Thoracic aorta (tissue), 2 donors: ENCODE measurements at places on chromosomes 2 and 18. TPM values are rescaled to one million over a fixed set of nuclear protein-coding genes. Genes with fewer than 3 reads are reported as not detected.

The CAPN14 gene
- 0.14 TPM for total RNA-seq

The SLC4A3 gene
- 5.6 TPM for total RNA-seq

The CRYBA2 gene
- total RNA-seq = not detected

The VWC2L gene
- not detected for total RNA-seq

The IL1R2 gene
- 18.3 TPM for total RNA-seq

GRCh38 chr2:121263996-121264715 lies 20.8 kb downstream of the TFCP2L1 start:
- H3K27me3 ChIP-seq = no peaks in the 10 kb centered on the region
- H3K27ac ChIP-seq = no peak overlapping the region
- DNase-seq = no peak
- H3K4me1 ChIP-seq = no peaks in the 10 kb centered on the region
- H3K4me3 ChIP-seq = no peak overlapping the region

- no peaks in the 10 kb centered on the region for H3K36me3 ChIP-seq
- H3K27ac ChIP-seq = no peak overlapping the region
- peaks cover 22% of the 10 kb centered on the region for H3K4me1 ChIP-seq
- no peak overlapping the region for H3K4me3 ChIP-seq
- no peaks in the 10 kb centered on the region for H3K27me3 ChIP-seq
These were observed 43.4 kb downstream of the RNF144A start for GRCh38 chr2:6960659-6961058.

DNA sequence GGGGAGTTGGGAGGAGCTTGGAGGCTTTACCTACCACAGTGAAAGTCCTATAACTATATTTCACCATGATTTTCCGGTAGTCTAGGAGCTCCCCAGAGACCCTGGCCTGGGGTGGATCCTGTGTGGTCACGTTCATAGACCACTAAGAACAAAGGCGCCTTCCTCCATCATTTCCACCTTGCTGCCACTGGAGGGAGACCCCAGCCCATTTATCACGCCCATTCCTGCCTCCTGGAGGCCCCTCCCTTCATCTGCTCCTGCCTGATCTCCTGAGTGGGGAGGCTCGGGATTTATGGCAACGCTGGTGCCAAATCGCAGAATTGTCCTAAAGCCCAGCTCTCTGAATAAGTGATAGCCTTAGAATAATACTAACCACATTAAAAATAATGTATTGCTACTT lies 507.6 kb upstream of the SPHKAP start:
- no peaks in the 10 kb centered on the region for H3K4me1 ChIP-seq
- no peak overlapping the region for H3K4me3 ChIP-seq
- H3K27me3 ChIP-seq = no peaks in the 10 kb centered on the region
- no peak for DNase-seq

GRCh38 chr2:133345638-133346037 lies 222.6 kb downstream of the NCKAP5 start:
- H3K36me3 ChIP-seq = no peaks in the 10 kb centered on the region
- H3K27me3 ChIP-seq = no peaks in the 10 kb centered on the region
- DNase-seq = no peak

GRCh38 chr2:233353769-233354499 lies at the start of gene DGKD:
Gene DGKD, plus strand, starts transcription at chr2:233354494. Its CDS starts 25 bp downstream, at chr2:233354519.
- peak within 1 kb of the TSS; percentile 90 for H3K4me3 ChIP-seq
- H3K27ac ChIP-seq = no peak within 1 kb of the TSS
- DNase-seq = no peak
- peaks cover 10% of the 10 kb centered on the region for H3K4me1 ChIP-seq

- H3K27ac ChIP-seq = peak overlapping the region; percentile 4
- no peaks in the 10 kb centered on the region for H3K36me3 ChIP-seq
- no peaks in the 10 kb centered on the region for H3K27me3 ChIP-seq
- H3K4me1 ChIP-seq = peaks cover 16% of the 10 kb centered on the region
- DNase-seq = no peak
These were observed 83.8 kb downstream of the NCK2 start for GRCh38 chr2:105828558-105828957.

GRCh38 chr2:40230186-40230585 lies 221.7 kb downstream of the SLC8A1 start:
- no peaks in the 10 kb centered on the region for H3K4me1 ChIP-seq
- no peaks in the 10 kb centered on the region for H3K36me3 ChIP-seq
- no peak overlapping the region for H3K4me3 ChIP-seq

- DNase-seq = no peak
- H3K27me3 ChIP-seq = no peaks in the 10 kb centered on the region
- H3K36me3 ChIP-seq = no peaks in the 10 kb centered on the region
These were observed 864.9 kb upstream of the ID2 start for GRCh38 chr2:7816944-7817343.

- no peaks in the 10 kb centered on the region for H3K27me3 ChIP-seq
- H3K36me3 ChIP-seq = no peaks in the 10 kb centered on the region
- H3K4me1 ChIP-seq = peaks cover 16% of the 10 kb centered on the region
- no peak for DNase-seq
- H3K27ac ChIP-seq = no peak overlapping the region
- H3K4me3 ChIP-seq = no peak overlapping the region
These were observed 46.3 kb upstream of the STAM2 start for GRCh38 chr2:152221839-152222238.

DNA sequence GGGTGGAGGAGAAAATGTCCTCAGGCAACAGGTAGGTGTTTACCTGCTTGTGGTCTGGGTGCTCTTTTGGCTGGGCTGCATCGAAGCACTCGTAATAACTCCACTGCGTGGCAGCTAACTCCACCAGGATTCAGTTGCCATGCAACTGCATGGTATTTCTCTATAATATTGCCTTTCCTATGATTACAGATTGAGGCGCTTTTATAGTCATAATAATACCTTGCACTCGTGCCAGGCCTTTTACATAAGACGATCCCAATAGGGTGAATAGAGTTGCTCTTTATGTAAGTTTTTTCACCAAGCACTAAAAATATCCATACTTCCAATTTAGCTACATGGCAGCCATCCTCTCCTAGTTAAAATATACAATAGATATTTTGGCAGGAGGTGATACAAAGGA lies 19.7 kb upstream of the NYAP2 start:
- H3K4me3 ChIP-seq = no peak overlapping the region
- H3K4me1 ChIP-seq = no peaks in the 10 kb centered on the region
- H3K27ac ChIP-seq = no peak overlapping the region
- DNase-seq = no peak

DNA sequence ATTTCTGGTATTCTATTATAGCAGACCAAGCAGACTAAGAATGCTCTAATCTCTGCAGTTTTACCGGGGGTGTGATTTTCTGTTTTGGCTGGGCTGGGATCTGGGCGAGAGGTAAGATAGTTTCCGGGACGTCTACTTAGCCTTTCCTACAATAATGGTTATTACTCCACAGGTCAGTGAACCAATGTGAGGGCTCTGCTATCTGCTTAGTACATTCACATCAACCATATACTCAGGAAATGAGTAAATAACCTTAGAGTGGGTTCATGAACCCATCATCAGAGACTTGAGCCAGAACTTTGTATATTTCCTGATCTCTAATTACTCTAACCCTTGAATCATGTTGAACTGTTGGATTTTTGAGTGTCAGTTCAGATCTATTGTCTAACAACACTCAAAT lies 90.1 kb upstream of the NOL4 start:
- no peaks in the 10 kb centered on the region for H3K36me3 ChIP-seq
- no peak overlapping the region for H3K4me3 ChIP-seq
- DNase-seq = no peak
- H3K27ac ChIP-seq = no peak overlapping the region

DNA sequence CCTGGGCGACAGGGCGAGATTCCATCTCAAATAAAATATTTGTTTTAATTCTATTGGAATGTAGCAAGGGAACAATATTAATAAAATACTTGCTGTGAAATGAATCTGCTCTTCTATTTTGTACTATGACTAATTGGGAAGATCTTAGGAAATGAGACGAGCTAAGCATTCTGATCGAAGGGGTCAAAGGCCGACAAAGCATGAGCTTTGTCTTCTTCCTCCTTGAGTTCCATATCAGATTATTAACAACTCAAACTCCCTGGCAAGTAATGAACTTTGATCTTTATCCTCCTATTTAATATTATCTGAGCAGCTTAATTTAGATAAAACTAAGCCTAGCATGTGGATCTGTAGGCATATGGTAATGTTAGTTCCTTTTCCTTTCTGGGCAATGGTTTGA lies 15.5 kb downstream of the GEMIN6 start:
- no peaks in the 10 kb centered on the region for H3K4me1 ChIP-seq
- DNase-seq = no peak
- H3K36me3 ChIP-seq = peaks cover 3% of the 10 kb centered on the region
- H3K27me3 ChIP-seq = no peaks in the 10 kb centered on the region
